ENCODE measurements at places on chromosomes 7 and 10.

DNA sequence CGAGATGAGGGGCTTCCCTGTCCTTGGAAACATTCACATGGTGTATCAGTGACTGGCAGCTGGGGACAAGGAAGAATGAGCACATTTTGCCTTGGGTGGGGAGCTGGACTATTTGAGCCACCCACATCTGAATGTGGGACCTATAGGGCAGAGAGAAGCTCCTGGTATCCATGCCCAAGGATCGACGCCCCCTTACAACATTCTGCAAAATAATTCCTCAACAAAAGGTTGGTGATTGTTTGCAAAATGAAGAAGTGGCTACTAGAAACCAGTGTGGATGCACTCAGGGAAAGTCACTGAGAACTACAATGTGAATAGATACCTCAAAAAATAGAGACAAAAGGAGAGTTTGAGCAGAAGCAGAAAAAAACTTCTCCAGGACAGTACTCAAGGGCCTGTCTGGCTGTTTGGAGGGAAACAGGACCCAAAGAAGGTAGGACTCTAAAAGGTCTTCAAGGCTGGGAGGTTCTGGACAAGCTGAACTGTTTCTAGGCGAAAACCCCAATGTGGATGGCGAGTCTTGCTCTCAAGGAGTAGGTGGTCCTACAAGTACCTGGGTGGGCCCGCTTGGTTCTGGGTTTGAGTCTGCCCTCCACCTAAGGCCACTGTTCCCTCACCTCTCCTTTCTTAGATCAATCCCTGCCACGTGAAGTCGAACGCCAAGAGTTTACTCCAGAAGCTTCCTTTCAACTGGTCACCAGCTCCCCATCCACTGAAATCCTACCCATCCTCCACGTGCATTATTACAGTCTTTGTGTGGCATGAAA is 125.0 kb upstream of the ZNF746 start:
- no peak for DNase-seq

- no peak for DNase-seq
These were observed 14.2 kb downstream of the EBF3 start for GRCh38 chr10:129949891-129950291.

- DNase-seq: no peak
These were observed 39.2 kb upstream of the SLC35B4 start for GRCh38 chr7:134355927-134356326.

GRCh38 chr7:151271699-151272355 is 23.3 kb upstream of the SMARCD3 start:
- no peak for DNase-seq

GRCh38 chr7:140333223-140333622 is 65.1 kb downstream of the SLC37A3 start:
- DNase-seq: no peak

DNA sequence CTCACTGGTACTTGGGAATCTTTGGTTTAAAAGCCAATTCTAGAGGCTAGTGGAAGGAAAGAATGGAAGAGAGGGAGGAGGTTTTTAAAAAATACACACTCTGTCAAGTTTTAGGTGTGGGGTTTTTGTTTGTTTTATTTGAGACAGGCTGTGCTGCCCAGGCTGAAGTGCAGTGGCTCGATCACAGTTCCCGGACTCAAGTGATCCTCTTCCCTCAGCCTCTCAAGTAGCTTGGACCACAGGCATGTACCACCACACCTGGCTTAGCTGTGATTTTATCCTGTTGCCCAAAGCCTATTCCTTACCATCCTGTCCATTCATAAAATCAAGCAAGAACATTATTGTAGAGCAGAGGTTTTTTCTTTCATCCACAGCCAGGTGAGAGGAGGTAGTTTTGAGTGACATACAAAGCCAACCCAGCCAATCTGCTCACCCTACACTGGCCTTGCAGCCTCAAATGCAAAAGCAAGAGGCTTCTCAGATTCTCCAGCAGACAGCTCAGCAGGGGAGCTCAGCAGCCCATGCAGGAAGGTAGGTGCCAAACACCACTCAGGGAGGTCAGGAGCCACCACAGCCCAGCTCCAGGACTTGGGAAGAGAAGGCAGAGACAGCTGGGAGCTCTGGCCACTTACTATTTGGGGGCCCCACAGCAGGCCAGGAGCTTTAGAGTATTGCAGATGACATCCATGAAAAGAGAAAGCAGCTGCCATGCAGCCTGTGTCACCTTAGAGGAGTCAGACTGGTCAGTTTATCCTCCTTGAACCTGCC is 65.8 kb downstream of the TMEM209 start:
- DNase-seq: no peak

DNA sequence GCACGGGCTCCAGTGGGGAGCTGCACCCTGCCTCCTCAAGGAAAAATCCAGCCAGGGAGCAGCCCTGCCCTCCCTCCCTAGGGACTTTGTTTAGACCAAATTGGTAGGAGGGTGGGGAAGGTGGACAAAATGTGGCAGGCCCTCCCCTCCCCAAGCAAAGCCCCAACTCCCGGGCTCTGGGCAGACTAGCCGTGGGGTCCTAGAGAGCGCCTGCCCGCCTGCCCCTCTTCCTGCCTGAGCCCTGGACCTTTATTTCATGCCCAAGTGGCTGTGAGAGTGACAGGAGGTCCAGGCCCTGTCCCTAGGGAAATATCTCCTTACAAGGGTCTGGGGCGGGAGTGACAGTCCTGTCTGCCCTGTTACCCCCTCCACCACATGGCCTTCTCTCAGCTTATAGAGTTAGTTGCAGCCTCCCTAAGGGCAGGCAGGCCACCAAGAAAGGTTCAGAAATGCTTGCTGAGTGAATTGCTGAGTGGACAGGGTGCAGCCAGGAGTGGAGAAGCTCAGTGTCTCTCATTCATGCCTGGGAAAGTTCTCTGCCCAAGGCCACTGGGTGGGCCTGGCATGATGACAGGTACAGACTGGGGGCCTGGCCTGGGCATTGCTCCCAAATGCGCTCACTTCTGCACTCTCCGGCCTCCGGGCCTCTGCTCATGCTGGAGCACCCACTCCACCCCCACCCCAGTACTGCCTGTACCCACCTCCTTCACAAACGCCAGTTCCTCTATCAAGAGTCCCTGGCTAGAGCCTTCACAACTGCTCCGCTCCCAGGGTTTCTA is 25.2 kb downstream of the DNAJB12 start:
- no peak for DNase-seq

- no peak for DNase-seq
These were observed 28.2 kb upstream of the IL6 start for GRCh38 chr7:22698767-22699166.

GRCh38 chr10:102814453-102814871 is 22.8 kb downstream of the CYP17A1 start:
- DNase-seq: no peak

GRCh38 chr7:70678621-70679251 is 453.2 kb upstream of the GALNT17 start:
- no peak for DNase-seq
